Activated CD4-positive, alpha-beta T cell treated with anti-CD3 and anti-CD28 coated beads for 36 hours (primary cell): ENCODE measurements at places on chromosomes 16 and 17. TPM values are rescaled to one million over a fixed set of nuclear protein-coding genes. Genes with fewer than 3 reads are reported as not detected.

Gene SIAH1
- total RNA-seq: 13.1 TPM

Gene ALOX15B
- 0.18 TPM for total RNA-seq

GRCh38 chr17:58325976-58326468 lies 2.6 kb downstream of the TSPOAP1 start:
- DNase-seq: peak; percentile 55

GRCh38 chr16:24164416-24164815 lies 91.7 kb upstream of the CACNG3 start:
- no peak for DNase-seq

- DNase-seq: peak; percentile 79
These were observed 8.5 kb downstream of the CHTF8 start for GRCh38 chr16:69123910-69124309.
